GM18507 (cell line): ENCODE measurements at places on chromosomes 2 and 18.

- DNase-seq, result no peak
Observed at GRCh38 chr2:31054842-31055388, 83.3 kb downstream of the GALNT14 start.

DNA sequence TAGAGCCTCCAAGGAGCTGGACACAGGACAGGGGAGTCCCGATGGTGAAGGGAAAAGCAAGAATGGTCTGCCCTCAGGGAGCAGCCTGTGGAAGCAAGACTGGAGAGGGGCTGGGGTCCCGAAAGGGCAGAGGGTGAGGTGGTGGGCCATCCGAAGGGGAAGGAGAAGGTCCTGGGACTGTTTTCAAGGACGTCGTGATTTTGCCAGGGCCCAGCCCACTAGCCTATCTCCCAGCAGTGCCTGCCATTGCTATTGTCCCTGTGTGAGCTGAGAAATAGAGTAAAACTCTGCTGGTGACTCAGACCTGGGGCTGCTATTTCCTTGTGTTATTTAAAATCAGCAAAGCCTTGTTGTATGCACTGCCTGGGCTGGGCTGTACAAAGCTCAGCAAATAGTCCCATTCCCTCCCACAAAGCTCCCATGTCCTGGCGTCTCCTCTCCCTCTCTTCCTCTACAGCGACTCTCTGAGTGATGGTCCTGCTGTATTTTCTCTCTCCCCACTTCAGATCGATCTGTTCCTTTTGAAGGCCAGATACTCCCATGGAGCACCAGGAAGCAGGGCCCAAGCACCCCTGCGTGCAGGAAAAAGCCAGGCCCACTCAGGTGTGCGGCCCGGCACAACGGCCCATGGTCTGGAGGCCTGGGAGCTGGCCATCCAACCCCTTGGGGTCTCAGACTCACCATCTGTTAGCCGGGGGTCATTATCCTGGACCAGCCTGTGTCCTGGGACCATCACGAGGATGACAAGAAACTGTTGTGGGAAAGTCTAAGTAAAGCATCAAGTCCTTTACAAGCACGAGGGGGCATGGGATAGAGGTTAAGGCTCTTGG is 65.0 kb upstream of the OTOF start:
- DNase-seq, result no peak

GRCh38 chr18:10315522-10315921 is 138.9 kb upstream of the APCDD1 start:
- DNase-seq, result no peak

DNA sequence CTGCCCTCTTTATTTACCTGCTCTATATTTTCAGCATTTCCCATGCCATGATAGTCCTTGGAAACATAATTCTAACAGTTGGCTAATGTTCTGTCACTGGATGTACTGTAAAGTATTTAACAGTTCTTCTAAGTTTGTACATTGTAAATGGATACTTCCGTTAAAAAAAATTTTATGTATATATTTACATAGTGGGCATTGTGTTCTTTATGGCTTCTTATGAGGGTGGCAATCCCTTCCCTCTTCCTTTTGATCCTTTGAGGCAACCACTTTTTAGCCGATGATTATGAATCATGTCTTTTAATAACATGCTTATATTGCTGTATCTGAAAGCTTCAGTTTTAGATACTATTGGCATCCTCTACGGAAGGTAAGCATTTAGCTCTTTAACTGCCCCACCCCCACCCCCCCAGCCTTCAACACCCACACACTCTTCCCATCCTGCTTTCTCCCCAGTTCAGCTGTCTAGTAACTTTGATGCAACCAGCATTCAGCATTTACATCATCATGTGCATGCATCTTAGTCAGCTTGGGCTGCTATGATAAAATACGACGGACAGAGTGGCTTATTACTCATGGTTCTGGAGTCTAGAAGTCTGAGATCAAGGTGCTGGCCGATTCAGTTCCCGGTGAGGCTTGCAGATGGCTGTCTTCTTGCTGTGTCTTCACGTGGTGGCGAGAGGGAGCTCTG is 21.0 kb upstream of the EDAR start:
- DNase-seq, result no peak

DNA sequence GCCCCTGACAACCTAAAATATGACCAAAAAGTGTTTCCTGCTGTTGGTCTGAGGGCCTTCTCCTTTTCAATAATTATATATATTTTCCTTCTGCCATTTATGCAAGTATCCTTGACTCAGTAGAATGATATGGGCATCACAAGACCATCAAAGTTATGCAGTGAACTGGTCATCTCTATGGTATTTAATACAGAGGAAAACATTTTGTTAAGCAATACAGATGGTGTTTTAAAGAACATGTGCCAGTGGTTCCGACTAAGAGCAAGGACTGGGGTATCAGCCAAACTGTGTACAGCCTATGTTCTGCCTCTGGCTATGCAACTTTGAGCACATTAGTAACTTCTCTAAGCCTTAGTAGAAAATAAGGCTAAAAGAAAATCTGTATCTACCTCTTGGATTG is 179.0 kb downstream of the TRABD2A start:
- no peak for DNase-seq

DNA sequence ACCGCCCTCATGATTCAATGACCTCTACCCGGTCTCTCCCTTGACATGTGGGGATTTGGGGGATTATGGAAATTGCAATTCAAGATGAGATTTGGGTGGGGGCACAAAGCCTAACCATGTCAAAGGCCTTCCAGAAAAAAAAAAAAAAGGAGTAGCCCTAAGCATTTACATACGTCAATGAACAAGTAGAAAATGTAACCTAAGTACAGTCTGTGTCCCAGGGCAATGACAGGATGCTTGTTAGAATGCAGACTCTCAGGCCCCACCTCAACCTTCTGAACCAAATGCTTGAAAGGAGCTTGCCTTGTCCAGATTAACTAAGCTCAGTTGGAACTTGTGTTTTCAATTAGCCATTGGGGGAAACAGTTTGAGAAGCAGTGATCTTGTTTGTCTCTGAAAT is 802.1 kb downstream of the CPS1 start:
- no peak for DNase-seq

DNA sequence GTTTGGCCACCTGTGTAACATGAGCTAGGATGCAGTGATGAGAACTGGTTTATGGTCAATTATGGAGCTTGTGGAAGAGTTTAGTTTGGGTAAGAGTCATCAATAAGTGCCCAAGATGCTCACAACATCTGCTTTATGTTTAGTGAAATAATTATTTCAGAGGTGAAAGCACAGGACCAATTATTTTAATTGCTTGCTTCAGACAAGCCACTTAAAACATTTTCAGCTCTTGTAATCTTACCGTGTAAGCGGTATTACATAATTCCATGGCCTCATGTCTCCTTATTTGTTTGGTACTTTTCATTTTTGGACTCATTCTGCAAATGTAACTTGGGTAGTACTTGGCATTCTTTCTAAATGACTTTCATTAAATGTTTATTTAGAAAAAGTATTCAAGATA is 5.4 kb downstream of the B3GNT2 start:
- no peak for DNase-seq

DNA sequence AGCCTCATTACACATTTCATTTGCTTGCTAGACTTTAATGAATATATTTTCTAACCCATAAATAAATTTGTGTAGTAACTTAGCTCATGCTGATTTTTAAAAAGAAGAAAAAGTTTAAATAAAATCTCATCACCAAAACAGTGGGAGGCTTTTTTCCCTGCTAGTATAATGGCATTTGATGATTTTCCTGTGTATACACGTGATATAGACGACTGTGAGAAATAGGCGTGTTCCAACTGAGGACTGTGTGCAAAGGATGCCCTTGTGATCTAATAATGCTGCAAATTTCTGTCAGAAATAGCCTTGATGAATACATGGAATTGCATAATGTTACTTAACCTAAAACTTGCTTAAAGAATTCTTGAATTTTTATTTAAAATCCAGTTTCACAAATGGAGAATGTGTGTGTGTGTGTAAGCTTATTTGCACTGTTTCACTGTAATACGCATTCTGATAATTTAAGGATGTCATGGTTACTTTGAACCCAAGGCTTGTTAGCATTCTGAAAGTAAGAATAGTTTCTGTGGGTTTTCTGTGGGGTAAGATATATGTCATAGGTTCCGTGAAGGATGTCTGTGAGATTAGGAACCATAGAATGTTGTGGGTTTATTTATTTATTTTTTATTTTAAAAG is 178.0 kb downstream of the DLGAP1 start:
- DNase-seq, result no peak

- DNase-seq, result no peak
Observed at GRCh38 chr2:99840831-99841230, 301.6 kb downstream of the AFF3 start.

DNA sequence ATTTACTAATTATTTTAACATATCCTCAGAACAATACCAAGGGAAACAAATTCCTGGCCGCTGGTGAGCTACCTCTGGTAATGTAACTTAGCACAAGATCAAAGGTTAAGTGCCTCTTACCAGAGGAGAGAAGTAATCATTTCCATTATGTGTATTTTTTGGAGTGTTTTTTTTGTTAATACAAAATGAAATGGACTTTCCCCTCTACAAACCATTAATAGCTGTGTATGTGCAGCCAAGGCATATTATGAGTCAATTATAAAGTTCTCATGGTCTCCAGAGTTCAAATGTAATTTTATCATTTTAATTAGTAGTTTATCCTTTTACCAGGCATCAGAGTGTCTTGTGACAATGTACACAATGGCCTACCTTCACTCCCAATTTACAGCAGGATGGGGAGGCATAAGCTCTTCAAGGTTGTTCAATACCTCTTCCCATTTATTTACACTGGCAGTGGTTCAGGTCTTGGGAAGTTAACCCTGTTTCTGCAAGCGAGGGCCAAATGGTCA is 242.2 kb downstream of the TGIF1 start:
- DNase-seq, result no peak

- no peak for DNase-seq
Observed at GRCh38 chr2:109690457-109690821, 76.3 kb downstream of the SOWAHC start.

- no peak for DNase-seq
Observed at GRCh38 chr2:215879977-215880940, 133.1 kb downstream of the MREG start.
